Stimulated activated CD8-positive, alpha-beta memory T cell treated with anti-CD3 and anti-CD28 coated beads, Interleukin-15, amount 100 ng/mL, for 48 hours (primary cell): ENCODE measurements at places on chromosomes 2 and 18.

DNA sequence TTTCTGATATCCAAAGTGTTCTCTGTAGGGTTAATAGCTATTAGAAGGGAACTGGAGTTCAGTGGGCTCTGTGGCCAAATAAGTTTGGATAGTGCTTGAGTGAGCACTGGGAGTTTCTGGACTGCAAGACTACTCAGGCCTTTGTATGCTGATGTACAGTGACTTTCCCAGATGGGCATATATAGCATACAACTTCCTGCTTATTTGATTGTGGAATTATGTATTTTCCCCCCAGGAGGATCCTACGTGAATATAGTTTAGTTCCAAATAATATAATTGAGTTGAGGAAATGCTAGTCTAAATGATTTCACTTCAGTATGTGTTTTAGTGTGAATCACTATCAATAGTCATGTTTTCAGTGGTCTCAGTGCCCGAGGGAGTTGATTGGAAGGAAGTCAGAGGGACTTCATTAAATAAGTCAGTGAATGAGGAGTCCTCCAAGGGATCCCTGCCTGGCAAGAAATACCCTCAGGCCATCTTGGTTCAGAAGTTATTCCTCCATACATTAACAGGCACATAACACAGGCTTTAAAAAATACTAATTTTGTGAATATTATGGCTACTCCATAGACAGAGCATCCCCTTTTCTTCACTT, 251.4 kb downstream of the PRKCE start:
- DNase-seq: no peak

DNA sequence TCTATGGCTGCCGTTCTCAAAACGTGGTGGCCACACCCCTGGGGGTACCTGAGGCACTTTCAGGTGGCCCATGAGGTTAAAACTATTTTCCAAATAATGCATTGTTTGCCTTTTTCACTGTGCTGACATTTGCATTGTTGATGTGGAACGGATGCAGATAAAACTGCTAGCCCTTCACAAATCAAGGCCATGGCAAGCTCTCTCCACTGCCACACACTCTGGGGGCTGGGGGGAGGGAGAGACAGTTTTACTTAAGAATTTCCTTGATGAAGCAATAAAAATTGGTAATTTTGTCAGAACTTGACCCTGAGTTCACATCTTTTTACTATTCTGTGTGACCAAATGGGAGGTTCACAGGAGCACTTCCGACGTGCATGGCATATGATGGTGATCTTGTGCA, 22.0 kb upstream of the TGIF1 start:
- no peak for DNase-seq

GRCh38 chr2:165497659-165498317, 28.3 kb downstream of the CSRNP3 start:
- DNase-seq: no peak

DNA sequence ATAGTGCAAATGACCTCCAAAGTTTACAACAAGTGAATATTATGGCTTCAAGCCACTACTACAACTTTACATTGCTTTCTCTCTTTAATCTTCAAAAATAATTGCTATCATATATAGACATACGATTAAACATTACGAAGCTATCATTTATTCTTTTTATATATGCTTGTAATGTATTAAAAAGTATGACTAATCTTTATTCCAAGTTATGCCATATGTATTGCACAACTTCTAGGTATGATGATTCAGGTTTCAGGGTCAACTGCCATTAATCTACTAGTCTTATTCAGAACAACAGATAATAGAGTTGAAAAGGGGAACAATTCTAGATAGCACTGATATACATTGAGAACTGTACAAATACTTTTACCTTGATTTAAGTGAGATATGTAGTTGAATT, 506.2 kb upstream of the TMEFF2 start:
- DNase-seq: no peak

GRCh38 chr2:62999905-63000304, 50.7 kb upstream of the OTX1 start:
- DNase-seq: no peak

DNA sequence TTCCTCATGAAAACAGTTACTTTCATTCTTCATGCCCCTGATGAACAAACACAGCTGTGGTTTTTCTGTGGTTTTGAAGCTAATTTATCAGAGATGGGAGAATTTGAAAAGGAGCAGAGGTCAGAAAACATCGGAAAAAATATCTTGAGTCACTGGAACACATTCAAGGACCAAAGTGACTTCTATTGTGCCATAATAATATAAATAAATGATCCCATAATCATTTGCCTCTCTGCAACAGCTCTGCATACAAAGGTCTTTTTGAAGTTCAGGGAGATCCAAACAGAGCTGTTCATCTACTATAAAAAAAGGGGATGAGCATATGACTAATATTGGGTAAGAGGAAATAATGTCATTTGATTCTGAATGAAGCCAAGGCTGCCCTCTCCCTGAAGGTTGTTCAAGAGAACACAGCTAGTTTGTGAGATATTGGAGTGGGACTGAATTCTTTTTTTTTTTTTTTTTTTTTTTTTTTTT, 201.3 kb upstream of the GALNT5 start:
- DNase-seq: no peak

- no peak for DNase-seq
Observed at GRCh38 chr18:14025306-14025940, 106.8 kb downstream of the ZNF519 start.

- no peak for DNase-seq
Observed at GRCh38 chr2:236855176-236855865, 230.4 kb upstream of the COPS8 start.

DNA sequence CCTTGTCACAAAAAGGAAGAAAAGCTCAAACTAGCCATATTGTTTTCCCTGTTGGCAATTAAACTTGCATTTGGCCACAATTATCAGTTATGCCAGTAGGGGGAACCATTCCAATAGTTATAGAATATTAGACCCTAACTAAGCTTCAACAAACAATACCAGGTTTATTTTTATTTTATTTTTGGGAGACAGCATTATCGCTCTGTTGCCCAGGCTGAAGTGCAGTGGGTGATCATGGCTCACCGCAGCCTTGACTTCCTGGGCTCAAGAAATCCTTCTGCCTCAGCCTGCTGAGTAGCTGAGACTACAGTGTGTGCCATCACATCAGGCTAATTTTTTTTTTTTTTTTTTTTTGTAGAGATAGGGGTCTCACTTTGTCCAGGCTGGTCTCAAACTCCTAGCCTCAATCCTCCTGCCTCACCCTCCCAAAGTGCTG, 102.1 kb downstream of the ATAD2B start:
- no peak for DNase-seq

- DNase-seq: no peak
Observed at GRCh38 chr2:29589440-29590103, 331.8 kb downstream of the ALK start.

GRCh38 chr2:77087987-77088414, 434.2 kb downstream of the LRRTM4 start:
- no peak for DNase-seq

- no peak for DNase-seq
Observed at GRCh38 chr2:237222178-237222577, 136.5 kb downstream of the COPS8 start.

GRCh38 chr18:9619056-9619455, 4.7 kb upstream of the PPP4R1 start:
- DNase-seq: no peak

DNA sequence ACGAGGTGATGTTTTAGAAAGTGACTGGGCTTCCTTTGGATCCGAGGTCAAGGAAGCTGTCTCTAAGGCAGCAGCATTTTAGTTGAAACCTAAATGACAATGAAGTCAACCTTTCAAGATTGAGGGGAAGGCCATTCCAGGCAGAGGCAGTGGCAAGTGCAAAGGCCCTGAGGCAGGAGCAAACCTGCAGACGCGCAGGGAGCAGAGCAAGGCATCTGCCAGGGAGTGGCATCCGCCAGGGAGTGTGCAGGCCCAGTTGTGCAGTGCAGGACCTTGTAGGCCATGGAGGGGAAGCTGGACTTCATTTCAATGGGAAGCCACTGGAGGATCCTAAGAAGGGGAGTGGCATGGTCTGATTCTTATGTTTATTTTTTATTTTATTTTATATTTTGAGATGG, 154.7 kb upstream of the SIX3 start:
- no peak for DNase-seq

DNA sequence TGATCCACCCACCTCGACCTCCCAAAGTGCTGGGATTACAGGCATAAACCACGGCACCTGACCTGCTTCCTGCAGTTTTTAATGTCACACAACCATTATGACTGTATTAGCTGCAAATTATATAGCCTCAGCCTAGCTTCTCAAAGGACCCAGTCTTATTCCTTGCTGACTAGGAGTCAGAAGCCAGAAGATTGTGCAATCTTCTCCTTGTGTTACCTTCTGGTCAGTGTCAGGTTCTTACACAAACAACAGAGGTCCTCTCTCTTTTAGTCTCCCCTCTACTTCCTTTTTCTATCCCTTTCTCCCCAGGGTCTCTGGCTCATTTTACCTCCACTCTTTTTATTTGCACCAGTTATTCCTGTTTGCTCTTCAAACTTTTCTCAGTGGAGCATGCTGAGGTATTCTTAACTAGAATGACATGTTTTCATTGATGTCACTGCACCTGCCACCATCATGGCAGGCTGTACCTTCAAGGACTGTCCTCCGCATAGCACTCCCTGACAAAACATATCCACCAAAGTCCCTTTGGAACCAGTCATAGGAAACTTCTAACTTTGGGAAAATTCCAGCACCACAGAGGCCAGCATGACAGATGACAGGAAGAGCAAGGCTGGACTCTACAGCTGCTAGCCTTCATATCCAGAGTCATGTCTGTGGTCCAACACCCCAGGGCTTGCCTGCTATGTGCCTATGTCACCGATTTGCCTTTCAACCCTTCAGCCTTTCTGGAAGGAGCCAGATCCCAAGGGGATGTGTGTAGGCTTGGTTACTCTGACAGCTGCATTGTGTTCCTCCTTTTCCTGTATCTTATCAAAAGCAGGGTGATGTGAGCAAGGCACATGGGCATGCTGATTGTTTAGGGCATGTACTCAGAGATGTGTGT, 45.2 kb upstream of the EPC2 start:
- DNase-seq: no peak

DNA sequence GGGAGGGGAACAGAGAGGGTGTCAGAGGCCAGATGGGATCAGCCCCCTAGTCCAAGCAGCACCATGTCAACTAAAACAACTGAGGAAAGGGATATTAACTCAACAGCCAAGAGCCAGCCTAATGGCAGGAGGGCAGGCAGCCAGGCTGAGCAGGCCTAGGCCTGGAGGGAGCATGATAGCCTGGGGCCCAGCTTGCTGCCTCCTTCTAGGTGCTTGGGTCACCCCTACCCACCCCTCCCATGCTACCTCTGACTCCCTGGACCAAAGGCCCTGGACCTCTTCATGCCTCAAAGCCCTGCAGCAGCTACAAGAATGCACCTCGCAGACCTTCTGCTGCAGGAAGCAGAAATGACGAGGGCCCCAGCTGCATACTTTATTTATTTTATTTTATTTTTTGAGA, 22.1 kb upstream of the TNS1 start:
- no peak for DNase-seq

- DNase-seq: no peak
Observed at GRCh38 chr2:232300894-232301387, 77.6 kb upstream of the ALPP start.

- DNase-seq: no peak
Observed at GRCh38 chr18:78169174-78169864, 810.3 kb upstream of the SALL3 start.

- no peak for DNase-seq
Observed at GRCh38 chr2:72759755-72760154, 66.1 kb downstream of the EXOC6B start.

- DNase-seq: peak; percentile 74
Observed at GRCh38 chr2:98460573-98461497, 16.2 kb downstream of the INPP4A start.

GRCh38 chr2:71609441-71609840, 156.1 kb downstream of the DYSF start:
- no peak for DNase-seq

DNA sequence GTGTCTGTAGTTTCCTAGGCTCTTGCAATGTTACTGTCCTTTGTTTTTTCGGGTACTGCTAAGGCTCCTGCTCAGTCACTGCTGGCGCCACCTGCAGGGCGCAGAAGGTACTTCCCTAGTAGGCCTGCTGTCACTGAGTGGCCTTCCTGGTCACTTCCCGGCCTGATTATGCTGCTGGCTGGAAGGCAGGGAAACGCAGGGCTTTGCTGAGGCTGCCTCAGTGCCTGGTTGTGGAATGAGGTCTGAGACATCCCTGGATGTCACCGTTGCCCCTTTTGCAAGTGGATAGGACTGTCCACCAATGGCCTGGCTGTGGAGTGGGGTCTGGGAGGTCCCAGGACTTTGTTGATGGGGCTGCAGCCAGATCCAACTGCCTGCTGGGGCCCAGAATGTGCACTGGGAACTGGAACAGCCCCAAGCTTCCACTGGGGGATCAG, 13.1 kb downstream of the DAW1 start:
- DNase-seq: peak; percentile 32

DNA sequence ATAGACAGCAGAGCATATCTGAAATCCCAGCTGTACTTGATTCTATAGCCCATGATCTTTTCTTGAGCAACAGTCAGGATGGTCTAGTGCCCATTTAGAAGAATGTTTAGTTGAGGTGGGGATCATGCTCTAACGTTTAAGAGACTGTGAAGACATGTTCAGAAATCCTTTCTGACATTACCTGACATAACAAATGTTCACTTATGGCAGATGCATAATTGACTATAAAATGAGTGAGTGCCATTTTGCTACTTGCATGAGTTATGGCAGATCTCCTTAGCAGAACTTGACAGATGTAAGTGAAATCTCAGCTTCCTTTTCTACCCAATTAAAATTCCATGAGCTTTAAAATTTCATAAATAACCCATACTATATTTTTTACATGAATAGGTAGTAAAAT, 209.5 kb upstream of the MMADHC start:
- no peak for DNase-seq

GRCh38 chr2:105749583-105750400, 5.1 kb downstream of the NCK2 start:
- DNase-seq: no peak

DNA sequence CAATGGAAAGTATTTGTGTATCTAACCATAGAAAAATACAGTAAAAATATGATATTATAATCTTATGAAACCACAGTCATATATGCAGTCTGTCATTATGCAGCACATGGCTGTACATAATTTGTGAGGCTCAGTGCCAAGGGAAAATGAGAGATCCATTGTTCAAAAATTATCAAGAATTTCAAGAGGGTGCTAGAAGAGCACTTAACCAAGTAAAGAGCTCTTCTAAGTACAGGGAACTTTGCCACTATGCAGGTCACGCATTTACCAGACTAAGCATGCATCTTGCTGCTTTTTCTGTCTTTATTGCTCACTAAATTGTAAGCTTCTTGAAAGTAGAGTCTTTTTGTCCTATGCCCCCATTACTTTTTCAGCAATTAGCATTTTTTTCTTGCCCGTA, 438.0 kb downstream of the LRP1B start:
- DNase-seq: no peak
